C1 segment of cervical spinal cord (tissue), 14 donors: ENCODE measurements at places on chromosomes 2 and 18.
A peak's percentile ranks its signal among the peaks of the same experiment; 100 is the strongest.

- DNase-seq, result no peak
Observed at GRCh38 chr2:39135690-39136259, 14.9 kb upstream of the SOS1 start.

- no peak for DNase-seq
Observed at GRCh38 chr2:155840661-155841060, 491.9 kb downstream of the NR4A2 start.

DNA sequence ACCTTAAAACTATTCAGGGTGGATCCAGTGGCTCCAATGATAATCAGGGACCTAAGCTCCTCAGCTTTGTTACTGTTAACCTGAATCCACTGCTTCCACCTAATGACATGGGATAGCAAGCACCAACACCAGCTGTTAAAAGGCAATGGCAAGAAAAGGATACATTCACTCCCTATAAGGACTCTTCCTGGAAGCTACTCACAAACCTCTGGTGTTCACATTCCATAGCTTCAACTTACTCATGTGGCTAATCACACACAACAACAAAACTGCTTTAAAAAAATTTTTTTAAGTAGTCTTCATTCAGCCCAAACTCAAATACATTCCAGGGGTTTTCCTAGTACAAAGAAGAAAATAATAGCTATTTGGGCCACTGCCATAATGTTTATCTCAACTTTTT is 24.5 kb downstream of the ROCK2 start:
- DNase-seq, result no peak

GRCh38 chr2:172395503-172395902 is 31.9 kb upstream of the ITGA6 start:
- no peak for DNase-seq

- DNase-seq, result no peak
Observed at GRCh38 chr2:144459937-144460336, 60.0 kb downstream of the ZEB2 start.

- no peak for DNase-seq
Observed at GRCh38 chr18:37225279-37225678, 340.3 kb downstream of the CELF4 start.

DNA sequence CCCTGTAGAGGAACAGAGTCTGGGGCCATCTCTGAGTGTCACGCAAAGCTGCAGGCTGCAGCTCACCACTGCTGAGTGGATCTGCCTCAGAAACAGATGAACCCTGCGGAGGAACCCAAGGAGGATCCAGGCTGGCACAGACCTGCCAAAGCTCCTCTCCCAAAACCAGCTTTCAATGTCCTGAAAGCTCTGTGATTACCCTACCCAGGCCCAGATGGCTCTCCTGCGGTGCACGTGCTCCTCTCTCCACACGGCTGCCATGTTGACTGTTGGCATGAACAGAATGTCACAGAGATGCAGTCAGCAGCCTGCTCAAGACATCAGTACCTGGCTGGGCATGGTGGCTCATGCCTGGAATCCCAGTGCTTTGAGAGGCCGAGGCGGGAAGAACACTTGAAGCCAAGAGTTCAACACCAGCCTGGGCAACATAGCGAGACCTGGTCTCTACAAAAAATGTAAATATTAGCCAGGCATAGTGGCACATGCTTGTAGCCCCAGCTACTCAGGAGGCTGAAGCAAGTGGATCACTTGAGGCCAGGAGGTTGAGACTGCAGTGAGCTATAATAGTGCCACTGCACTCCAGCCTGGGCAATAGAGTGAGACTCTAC is 216.8 kb downstream of the MGAT5 start:
- no peak for DNase-seq

DNA sequence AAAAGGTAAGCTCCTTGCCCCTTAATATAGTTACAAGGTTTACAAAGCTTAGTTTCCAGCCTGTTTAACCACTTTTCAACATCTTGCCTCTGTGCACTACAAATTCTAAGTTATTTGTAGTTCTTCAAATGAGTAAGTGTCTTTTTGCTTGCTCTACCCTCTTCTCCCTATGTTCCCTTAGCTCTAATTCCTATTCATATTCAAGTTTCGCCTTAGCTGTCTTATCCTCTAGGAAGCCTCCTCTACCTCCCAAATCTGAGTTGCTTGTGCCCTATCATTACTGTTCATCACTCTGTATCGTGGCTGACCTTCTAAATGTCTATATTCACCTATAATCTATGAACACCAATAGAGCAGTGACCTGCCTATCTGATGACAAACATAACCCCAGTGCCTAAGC is 25.3 kb downstream of the NRXN1 start:
- DNase-seq, result no peak

DNA sequence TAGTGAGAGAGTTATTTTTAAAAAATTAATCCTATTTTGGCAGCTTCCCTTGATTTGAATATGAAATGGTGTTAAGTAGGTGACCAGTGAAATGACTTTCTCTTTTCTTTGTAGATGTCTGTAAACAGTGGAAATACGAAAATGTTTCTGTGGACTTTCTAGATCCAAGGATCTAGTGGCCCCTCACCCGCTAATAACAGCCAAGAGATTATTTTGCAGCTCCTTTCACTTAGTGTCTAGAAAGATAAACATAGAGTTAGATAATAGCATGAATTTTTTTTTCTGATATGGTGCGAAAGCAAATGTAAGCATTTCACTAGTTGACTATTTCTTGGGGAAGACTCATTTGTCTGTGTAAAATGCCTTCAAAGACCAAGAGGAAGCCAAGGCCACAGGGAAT is 57.7 kb downstream of the ARHGAP15 start:
- no peak for DNase-seq

GRCh38 chr18:36717422-36718110 is 111.2 kb downstream of the TPGS2 start:
- DNase-seq, result no peak

- no peak for DNase-seq
Observed at GRCh38 chr2:119208791-119209203, 14.8 kb upstream of the STEAP3 start.

GRCh38 chr2:218755567-218756404 is 26.2 kb upstream of the CYP27A1 start:
- no peak for DNase-seq

GRCh38 chr2:173436088-173436487 is 81.4 kb downstream of the CDCA7 start:
- DNase-seq, result no peak

DNA sequence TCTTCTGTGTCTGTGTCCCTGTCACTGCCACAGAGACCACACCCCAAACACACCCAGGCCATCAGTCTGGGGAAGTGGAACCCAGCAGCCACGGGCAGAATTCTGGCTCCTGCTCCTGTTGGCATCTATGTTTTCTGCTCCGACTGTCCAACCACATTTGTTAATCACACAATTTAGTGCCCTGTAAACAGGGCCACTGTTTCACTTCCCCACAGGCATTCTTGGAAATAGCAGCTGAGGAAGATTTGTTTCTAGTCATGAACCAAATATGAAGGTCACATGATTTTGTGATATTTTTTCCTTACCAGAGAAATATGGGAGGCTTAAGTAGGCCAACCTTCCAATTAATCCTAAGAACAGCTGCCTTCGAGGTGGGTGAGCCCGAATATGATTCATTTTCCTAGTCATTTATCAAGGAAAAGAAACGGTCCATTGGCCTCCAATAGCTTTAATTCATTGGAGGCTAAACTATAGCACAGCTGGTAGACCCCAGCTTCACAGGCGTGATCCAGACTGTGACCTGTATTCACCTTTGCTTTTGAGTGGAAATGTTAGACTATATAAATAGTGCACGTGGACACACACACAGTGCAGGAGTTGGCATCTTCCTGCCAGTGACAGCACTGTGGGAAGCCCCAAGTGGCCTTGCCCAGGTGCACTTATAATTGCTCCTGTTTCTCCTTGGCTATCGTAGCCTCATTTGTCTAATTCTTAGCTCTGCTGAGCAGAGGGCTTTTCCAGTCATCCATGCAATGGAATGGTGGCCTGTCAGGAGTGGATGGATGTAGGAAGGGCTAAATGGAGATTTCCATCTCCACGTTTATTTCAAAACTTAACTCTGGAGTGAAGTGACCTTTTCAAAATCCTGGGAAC is 267.9 kb downstream of the LPIN1 start:
- no peak for DNase-seq

GRCh38 chr2:74051504-74051903 is 66.8 kb downstream of the TET3 start:
- DNase-seq, result no peak

DNA sequence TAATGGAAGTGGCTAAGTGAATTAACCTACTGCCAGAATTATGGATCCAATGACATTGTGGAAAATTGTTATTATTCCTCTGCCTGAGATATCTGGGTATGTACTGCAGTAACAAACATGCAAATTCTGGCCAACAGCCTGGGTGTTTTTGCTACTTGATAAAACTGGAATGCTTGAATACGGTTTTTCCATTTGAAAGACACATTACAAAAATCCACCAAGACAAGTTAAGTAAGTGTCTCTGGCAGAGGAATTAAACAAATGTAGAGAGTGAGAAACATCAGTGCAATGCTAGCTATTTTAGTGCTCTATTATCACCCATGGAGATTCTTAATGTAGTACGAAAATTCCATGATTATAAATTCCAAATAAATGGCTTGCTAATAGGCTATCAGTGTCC is 312.4 kb upstream of the MEIS1 start:
- no peak for DNase-seq

GRCh38 chr2:190812506-190813294 is 67.9 kb upstream of the GLS start:
- no peak for DNase-seq

DNA sequence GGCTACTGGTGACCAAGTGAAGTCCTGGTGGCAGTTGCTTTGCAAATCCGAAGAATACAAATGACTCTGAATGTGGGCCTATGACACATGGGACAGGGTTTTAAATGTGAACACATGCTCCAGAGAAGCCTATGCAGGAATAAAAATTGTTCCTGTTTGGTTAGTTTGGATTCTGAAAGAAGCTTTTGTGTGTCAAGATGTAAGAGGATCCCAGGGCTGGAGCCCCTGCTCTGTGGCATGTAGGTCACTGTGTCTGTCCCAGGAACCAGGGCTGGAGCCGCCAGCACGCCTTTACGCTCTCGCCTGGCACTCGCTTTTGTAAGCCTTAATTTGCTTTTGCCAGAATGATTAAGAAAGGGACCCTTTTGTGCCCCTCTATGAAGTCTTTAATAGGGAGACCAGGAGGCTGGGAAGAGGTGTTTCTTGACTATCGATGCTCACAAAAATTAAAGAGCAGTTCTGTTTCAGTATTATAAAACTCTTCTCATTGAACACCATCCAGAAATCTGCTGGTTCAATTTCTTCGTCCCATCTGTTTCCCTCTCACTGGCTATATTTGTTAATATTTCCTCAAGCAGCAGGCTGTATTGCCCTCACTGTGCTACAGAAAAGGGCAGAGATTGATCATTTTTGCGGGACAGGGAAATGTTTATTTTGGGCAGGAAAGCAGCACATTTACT is 532.7 kb upstream of the POU3F3 start:
- DNase-seq, result peak; percentile 40

DNA sequence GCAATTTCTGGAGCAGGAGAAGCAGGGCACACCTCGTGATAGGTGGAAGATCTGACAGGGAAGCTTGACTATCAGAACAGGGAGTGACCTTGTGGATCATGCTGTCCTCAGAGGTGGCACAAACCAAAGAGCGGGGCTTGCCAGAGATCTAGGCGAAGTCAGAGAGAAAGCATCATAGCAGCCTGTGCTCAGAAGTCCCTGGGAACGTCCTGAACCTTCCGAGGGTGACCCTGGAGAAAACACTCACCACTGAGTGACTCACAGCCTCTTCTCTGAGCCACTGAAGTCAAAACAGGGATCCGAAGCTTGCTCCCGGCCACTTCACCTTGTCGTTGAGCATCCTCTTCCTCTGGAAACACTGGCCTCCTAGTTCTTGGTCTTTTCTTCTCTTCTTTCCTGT is 56.7 kb downstream of the IL1R2 start:
- DNase-seq, result no peak

DNA sequence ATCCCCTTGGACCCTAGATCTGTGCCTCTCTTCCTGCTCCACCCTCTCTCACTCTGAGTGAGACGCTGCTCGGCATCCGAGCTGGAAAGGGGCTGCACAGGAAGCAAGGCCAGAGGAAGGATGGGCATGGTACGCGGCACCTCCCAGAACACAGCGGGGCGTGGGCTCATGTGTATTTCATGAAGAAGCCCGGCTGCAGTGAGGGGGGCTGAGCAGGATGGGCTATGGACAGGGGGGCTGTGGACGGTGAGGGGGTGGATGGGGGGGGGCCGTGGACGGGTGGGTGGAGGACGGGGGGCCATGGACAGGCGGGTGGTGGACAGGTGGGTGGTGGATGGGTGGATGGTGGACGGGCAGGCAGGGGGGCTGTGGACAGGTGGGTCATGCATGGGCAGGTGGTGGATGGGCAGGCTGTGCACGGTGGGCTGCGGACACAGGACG is 28.5 kb downstream of the SLC66A2 start:
- DNase-seq, result no peak

- no peak for DNase-seq
Observed at GRCh38 chr2:100235581-100235980, 86.7 kb downstream of the LONRF2 start.

DNA sequence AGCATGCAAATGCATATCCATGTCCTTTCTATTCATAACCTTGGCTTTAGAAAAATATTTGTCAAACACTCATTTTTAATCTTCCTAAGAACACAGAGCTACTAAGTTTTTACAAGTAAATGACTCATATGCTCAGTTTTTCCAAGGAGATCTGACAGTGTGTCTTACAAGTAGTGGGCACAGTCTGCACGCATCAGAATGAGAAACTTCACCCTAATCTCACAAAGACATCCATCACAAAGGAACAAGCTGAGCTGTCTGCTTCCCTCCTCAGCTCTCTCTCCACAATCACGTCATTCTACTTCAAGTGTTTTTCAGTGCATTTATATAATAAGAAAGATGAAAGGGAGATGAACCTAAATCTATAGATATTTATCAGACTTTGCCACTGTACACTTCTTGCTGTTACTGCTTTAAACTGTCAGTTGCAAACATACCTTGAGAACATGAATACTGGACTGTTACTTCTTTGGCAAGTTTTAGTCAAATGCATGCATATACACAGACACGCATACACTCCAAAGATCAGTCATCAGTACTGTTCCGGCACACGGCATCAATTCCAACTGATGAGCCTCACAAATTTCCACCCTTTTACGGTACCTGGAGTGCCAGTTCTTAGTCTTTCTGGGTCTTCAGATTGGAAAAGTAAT is 75.7 kb downstream of the RBMS1 start:
- no peak for DNase-seq

GRCh38 chr2:41906338-41906725 is 141.5 kb upstream of the PKDCC start:
- no peak for DNase-seq
